ENCODE measurements at places on chromosomes 5 and 9.

- no peak for DNase-seq
Observed at GRCh38 chr5:33995865-33996264, 11.4 kb upstream of the SLC45A2 start.

GRCh38 chr9:109975574-109976295 is 195.7 kb downstream of the PALM2AKAP2 start:
- peak; percentile 91 for DNase-seq

GRCh38 chr9:98356953-98357690 is 101.7 kb upstream of the TBC1D2 start:
- peak; percentile 36 for DNase-seq

GRCh38 chr5:73487815-73488214 is 10.4 kb upstream of the BTF3 start:
- no peak for DNase-seq

DNA sequence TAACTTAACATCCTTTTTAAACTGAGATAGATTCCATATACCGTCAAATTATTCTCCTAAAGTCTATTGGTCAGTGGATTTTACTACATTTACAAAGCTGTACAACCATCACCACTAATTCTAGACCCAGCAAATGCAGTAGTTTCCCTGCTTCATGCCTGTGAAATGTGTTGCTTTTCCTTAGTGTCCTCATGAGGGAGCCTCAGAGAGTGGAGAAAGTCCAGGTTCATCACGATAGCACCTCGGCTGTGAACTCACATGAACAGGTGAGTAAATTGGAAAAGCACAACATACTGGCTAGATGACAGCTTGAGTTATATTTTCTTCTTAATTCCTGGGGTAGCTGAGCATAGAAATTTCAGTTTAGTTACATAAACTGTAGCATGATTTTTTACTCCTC is 653.7 kb downstream of the MTRR start:
- no peak for DNase-seq

GRCh38 chr5:124132843-124133242 is 613.6 kb downstream of the ZNF608 start:
- no peak for DNase-seq

GRCh38 chr5:52950686-52951085 is 38.5 kb upstream of the ITGA2 start:
- no peak for DNase-seq

DNA sequence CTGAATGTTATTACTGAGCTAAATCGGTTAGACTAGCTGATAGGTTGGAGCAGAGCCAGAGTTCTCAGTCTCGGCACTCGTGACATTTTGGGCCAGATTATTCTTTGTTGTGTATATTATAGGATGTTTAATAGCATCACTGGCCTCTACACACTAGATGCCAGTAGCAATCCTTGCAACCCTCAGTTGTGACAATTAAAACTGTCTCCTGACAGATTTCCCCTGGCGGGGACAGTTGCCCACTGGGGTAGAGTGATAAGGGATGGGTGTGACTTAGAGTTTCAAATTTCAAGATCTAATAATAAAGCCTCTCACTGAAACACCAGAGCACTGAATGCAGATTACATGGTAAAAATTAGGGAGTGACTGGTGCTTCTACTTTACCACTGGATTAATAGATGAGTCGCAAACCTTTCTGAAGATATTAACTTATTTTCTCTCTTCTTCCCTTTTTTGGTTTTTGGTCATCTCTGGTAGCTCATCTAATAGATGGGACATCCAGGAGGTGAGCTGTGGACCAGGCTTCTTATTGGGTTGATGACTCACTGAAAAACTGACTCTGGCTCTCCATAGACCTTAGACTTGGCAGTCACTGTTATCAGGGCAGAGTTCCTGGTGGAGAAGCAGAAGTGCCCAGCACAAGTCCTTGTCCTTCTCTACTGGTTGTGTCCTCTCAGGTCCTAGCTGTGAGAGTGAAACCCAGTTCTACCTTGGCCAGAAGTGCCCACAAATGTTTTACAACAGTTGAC is 150.3 kb downstream of the UNC13B start:
- DNase-seq: peak; percentile 8

- peak; percentile 92 for DNase-seq
Observed at GRCh38 chr5:72378639-72379289, 58.6 kb downstream of the PTCD2 start.

DNA sequence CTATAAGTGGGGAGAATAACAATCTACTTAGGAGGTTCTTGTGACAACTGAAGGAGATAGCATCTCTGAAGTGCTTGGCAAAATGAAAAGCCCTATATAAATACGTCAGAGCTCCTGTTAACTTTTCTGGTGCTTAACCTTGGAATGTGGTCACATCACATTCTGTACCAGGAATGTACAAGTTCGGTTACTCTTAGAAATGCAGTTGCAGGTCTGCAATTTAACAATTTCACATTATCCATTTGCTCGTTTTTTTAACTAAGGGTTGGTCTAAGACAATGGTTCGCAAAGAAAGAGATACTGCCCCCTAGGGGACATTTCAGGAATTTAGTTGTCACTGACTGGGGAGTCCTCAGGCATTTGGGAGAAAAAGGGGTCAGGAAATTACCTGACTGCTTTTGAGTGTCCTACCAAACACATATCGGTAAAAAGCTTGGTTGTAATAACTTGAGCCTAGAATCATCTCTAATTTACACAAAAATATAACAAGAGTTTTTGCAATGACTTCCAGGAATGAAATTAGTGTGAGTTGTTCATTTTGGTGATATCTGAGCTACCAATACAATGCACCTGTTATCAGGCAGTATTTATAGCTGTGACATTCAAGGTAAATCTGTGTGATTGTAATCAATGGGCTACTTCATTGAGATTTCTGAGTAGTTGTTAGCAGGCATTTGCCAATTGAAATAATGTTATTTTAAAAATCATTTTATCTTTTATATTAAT is 5.4 kb upstream of the HBEGF start:
- peak; percentile 72 for DNase-seq

- DNase-seq: no peak
Observed at GRCh38 chr5:76249621-76250020, 153.5 kb upstream of the IQGAP2 start.

DNA sequence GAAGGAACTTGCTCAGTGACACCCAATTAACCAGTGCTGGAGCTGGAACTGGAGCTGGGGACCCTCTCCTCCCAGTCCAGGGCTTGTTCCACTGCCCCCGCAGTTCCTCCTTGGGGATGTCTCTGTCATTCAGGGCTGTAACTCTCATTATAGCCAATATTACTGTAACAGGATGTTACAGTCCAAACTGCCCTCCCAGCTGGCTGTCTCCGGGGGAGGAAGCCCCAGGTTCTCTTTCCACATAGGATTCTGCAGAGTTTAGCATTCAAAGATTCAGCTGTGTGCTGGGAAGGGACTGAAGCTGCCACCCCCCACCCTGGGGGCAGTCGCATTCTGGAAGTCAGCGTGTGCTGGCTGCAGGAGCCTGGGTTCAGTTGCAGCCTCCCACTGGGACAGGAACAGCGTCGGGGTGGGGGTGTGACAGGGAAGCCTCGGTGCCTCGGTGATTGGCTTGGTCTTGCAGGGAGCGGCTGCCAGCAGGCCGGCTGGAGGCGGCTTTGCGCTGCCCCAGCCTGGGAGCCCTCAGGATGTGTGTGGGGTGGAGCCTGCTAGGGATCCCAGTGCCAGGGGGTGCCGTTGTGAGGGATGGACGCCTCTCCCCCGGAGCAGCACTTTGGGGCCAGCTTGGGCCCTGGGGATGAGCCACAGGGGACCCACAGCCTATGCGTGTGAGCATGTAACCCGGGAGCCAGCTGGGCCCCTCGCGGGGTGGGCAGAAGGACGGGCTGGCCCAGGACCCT is 101.1 kb downstream of the RGS3 start:
- DNase-seq: peak; percentile 74

- DNase-seq: no peak
Observed at GRCh38 chr9:78578072-78578471, 281.1 kb downstream of the PSAT1 start.

- DNase-seq: peak; percentile 20
Observed at GRCh38 chr5:124056991-124057723, 545.2 kb downstream of the CSNK1G3 start.

DNA sequence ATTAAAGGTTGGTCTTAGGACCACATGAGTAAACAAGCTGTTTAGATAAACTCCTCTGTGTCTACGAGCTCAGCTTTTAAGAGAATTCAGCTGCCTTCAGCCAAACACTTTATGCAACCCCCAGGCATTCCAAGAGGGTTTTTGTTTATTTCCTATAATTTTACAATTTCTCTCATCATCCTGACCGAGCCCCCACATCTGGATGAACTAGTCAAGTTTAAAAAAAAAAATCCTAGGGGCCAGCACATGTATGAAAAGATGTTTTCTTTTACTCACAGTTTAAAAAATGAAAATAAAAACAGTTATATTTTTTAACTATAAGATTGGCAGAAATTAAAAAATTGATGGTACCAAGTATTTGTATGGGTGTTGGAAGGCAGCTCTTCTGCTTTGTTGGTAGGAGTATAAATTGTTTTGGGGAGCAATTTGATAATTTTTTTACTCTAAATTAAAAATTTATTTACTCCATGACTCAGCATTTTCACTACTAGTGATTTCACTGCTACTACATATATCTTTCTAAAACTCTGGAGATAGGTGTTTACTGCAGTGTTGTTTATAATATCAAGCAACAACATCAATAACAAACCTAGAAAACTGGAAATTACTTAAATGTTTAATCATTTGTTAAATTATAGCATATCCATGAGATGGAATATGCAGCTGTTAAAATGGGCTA is 18.1 kb downstream of the YTHDC2 start:
- no peak for DNase-seq

DNA sequence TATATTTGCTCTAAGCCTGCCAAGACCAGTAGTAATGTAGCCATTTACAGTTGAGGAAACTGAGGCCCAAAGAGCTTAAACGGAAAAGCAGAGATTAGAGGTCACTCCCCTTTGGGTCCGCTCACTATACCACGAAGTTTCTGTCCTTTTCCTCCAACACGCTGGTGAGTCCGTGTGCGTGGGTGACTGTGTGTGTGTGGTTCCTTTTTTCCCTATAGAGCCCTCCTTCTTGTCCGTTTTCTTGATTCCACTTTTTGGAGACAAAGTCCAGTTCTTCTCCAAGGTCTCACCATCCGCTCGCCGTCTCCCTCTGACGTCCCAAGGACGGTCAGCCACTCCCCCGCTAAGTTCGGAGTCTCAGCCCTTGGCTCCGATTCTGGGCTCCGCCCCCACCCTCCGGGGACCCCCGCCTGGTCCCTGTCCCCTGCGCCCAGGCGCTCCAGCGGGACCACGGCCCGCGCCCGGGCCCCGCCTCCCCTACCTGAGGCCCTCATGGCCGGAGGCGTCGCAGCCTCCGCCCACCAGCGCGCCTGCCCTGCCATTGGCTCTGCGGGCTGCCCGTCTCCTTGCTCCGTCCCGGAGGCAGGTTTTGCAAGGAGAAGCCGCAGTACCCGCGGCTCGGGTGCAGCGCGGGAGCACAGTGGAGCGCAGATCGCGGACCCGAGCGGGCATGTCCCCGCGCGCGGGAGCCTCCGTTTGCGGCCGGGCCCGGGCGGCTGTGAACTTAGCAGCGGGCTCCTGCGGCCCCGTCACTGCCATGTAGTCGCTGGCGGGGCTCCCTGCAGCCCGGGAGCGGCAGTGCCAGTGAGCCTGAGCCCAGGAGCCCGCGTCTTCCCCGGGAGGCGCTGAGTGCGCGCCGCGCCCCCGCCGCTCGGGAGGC is at the start of gene MAST4:
MAST4 (plus strand) TSS at position 638 of the 880 bp plus-strand sequence. CDS start 263 bp downstream, outside the sequence.
- peak; percentile 87 for DNase-seq

- no peak for DNase-seq
Observed at GRCh38 chr9:93684161-93684765, 107.9 kb downstream of the PHF2 start.

- peak; percentile 76 for DNase-seq
Observed at GRCh38 chr5:68318955-68319705, 103.6 kb downstream of the PIK3R1 start.

DNA sequence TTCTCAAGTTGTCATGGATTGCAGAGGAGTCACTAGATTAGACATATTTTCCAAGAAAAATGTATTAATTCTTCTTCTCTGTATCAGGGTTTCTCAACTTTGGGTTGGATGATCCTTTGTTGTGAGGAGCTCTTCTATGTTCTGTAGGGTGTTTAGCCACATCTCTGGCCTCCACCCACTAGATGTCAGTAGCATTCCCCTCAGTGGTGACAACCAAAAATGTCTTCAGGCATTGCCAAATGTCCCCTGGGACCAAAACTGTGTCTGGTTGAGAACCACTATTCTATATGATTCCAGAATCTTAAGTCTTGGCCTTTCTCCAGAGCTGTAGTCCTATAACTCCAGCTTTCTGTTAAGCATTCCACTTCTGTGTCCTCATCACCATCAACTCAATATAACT is 220.9 kb downstream of the KIAA0825 start:
- peak; percentile 8 for DNase-seq

DNA sequence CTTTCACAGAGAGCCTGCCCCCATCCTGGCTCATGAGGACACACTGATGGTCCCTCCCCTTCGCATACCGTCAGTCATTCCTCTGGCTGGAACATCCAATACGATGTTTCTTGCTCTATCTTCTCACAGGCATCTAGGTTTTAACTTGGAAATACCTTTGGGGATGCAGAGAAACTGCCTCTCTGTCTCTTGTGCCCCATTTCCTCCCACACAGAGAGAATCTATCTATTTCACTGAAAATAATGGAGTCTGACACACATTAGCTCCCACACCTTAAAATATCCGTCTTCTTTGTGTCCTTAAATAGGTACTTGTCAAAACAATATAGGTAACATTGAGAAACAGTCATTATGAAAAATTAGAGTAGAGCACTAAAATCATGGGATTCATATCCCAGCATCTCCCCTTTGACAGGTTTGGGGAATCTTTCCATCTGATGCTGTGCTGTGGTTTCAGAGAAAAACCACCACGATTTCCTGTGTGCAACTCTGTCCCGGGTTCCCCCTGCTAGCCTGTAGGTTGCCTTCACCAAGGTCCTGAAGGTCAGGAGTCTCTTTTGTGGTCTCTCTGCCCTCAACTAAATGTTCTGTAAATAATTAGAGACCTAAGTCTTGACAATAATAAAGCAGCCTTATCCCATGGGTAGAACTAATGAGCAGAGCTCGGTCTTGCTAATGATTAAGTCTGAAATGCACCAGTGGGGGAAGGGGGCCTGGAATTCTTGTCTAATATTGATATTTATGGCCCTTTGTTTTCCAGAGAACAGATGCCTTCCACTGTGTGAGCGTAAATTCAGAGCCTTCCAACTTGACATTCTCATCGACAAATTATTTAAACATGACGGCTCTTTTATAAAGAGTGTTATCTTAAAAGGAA is 371.0 kb downstream of the ICE1 start:
- no peak for DNase-seq

DNA sequence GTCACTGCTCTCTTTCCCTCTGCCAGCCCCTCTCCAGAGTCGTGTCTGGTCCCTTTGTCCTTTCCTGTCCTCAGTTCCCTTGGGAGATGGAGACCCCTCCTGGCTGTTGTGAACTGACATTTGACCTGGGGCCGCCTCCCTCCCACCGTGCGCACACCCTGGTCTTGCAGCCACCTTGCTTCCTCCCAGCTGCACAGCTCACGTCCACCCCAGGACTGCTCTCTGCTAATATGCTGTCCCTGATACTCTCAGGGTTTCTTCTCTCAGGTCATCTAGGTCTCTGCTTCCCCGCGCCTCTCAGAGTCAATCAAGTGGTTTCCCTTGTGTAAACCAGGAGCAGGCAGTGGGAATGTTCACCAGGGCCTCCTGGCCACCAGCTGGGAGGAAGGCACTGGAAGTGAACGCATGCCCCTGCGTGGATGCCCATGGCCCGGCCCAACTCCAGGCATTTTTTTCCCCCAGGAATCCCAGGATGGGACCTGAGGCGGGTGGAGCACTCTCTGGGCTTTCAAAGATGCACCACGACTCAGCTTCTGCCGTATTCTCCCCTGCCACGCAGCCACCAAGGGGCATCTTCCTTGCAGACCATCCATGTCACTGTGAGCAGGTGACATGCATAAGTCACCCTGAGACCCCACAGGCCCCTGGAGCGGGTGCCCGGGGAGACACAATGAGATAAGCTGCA is 142.4 kb downstream of the OLFM1 start:
- DNase-seq: no peak

Data from fibroblast of skin of right biceps (primary cell).